ENCODE measurements at places on chromosomes 4 and X.

- no peak for DNase-seq
These were observed 63.1 kb upstream of the CITED1 start for GRCh38 chrX:72368796-72369195.

DNA sequence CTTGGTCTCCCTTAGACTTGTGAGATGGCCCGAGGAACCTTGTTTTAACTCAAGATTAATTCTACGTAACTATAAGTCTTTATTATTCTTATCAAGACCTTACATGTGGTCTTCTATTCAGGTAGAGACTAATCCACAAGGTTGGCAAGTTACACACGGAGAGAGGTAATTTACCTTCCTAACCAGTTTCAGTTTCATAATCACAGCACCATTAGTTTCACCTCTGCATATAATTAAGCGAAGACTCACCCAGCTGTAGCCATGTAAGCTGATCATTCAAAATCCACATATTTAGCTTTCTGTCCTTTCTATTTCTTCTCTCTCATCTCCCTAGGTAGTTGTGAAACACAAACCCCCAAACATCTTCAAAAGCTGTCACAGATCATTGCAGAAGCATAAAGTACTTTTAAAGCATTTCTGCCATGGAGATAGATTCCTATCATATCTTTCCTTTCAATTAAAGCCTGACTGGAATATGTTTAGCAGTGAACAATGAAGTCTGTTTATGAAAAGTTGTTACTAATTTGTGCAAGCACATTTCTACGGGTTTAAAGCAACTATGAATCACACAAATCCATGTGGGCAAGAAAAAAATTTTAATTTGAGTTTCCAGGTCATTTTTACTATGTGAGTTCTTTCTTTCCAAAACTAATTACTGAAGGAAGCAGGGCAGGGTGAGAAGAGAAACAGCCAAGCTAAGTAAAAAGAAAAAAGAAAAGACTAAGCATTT is 78.5 kb downstream of the BTC start:
- DNase-seq = no peak

- no peak for DNase-seq
These were observed 23.8 kb downstream of the DDIT4L start for GRCh38 chr4:100166297-100167039.

DNA sequence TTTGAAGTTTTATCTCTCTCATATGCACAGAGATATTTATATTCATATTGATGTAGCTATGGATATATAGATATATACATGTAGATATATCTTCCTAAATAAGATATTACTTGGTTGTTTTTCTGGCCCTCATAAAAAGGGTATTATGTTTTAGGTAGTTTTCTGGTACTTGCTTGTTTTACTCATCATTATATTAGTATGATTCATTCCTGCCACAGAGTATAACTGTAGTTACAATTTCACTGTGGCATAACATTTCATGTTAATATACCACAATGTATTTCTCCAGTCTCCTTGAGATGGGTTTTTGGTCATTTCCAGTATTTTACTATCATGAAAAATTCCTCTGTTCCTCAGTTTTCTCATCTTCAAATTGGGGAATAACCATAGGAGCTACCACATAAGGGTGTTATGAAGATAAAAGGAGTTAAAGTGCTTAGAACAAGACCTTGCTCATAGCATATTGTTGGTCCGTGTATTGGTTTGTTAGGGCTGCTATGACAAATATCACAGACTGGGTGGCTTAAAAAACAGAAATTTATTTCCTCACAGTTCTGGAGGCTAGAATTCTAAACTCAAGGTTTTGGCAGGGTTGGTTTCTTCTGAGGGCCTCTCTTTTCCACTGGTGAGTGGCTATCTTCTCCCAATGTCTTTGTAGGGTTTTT is 129.7 kb downstream of the TMEM164 start:
- no peak for DNase-seq

DNA sequence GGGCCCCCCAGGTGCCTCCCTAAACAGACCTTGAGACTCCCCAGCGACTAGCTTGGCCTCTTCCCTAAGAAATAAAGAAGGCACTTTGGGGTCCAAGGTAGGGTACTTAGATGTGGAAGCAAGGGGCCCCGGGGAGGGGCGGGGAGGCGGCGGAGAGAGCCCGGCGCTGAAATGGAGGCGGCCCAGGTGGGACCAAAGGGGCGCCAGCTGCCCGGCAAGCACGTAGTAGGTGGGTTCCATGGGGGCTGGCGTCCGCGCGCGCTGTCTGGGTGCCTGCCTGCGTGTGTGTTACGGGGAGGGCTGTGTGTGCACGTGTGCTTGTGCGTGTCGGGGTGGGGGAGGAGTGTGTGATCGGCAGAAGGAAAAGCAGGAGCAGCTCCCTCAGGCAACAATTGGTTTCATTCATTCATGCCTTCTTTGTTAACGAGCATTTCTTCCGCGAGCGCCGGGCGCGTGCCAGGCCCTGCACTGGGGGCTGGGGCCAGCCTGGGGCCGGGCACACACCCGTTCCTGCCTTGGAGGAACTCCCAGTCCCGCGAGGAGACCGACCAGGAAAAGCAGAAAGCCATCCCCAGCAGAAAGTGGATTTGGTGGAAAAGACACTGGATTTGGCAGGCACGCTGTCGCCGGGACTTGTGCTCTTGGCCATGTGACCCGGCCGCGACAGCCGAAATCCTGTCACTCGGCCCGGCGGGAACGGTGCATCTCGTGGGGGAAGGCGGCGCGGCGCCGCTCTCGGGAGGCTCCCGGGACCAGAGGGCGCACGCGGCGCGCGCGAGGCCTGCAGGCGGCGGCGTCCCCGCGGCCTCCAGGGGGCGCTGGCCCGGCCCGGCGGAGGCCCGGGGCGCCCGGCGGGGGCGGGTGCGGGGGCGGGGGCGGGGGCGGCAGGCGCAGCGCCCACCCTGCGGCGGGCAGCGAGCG is 3.3 kb upstream of the DUSP9 start:
- no peak for DNase-seq

GRCh38 chr4:25065431-25065858 is 34.7 kb upstream of the LGI2 start:
- no peak for DNase-seq

DNA sequence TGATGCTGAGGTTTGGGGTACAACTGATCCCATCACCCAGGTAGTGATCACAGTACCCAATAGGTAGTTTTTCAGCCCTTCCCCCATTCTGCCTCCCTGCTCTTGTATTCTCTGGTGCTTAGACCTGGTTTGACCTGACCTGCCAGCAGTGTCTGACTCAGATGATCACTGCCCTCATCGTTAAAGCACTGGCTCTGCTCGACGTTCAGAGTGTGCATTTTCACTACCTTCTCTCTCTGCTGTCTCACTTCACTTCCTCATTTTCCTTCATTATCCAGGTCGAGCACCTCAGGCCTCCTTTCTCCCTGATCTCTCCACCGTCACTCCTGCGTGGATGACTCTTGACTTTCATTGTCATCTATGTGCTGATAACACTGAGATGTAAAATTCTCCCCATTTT is 83.6 kb downstream of the PARM1 start:
- DNase-seq = no peak

DNA sequence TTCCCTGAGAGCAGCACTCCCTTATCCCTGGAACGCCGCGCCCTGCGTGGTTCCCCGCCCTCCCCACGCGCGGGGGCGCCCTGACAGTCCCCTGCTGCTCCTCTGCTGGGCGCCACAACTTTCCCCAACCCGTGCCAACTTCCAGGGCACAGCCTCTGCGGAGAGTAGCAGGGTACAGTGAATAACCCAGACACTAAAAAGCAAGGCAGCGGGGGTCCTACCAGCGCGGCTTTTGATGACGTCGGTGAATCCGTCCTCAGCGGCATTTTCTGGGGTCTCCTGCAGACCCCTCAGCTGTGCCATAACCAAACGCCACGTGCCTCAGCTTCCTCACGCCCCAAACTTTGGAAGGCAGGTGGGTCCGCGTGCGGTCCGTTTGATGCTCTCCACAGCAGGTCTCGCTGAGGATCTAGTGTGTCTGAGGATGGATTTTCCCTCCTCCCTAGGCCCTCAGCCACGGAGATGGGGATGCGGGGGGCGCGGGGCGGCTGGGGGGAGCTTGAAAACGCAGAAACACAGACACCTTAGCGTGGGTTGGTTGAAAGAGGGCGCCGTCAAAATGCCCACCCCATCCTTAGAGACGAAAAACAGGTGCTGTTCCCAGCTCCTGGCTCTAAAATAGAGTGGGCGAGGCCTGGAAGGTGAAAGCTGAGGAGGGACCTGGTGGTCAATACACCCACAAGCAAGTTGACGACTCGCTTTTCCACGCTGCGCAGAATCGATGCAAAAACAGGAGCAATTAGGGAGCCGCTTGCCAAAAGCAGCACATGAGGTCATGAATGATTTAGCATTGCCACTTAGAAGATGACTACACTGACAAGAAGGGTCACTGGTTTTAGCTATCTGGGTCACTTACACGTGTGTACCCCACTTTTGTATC is 405.6 kb downstream of the FAM47A start:
- DNase-seq = no peak

DNA sequence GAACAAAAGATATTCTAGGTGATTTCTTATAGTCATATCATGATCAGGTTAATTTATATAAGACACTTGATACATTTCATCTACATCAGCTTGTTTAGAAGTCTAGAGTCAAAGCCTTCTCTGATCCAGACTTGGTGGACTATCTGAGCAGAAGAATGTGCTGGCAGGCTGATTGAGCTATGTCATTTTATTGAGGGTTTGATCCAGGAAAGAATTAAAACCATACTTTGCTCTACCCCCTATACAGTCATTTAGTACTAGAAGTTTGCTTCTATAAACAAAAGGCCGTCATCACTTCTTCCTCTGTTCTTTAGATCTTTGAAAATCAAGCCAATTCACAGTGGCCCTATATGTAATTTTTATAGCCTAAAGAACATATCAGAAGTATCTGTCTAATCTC is 173.1 kb upstream of the PITX2 start:
- no peak for DNase-seq

GRCh38 chr4:108382751-108383150 is 214.0 kb upstream of the LEF1 start:
- no peak for DNase-seq

GRCh38 chr4:7894677-7895181 is 44.9 kb downstream of the AFAP1 start:
- no peak for DNase-seq

- no peak for DNase-seq
These were observed 143.4 kb downstream of the KLHL13 start for GRCh38 chrX:117973110-117973807.

GRCh38 chr4:152374153-152374552 is 161.7 kb downstream of the FBXW7 start:
- no peak for DNase-seq

DNA sequence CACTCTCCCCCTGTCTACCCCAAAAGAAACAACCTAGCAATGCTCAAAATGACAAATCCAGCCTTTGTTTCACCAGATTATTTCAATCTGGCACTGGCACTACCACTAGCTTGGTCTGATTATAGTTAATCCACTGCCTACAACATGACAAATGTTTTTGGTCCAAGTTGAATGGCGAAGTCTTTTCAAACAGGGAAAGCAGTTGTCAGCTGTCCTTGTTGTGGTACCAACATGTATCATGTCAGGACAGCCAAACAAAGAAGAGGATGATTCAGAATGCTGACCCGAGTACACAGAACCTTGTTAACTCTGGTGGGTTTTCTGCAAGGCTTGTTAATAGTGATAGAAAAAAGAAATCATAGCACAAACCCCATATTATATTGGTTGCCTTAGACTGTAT is 160.8 kb upstream of the ANK2 start:
- no peak for DNase-seq

DNA sequence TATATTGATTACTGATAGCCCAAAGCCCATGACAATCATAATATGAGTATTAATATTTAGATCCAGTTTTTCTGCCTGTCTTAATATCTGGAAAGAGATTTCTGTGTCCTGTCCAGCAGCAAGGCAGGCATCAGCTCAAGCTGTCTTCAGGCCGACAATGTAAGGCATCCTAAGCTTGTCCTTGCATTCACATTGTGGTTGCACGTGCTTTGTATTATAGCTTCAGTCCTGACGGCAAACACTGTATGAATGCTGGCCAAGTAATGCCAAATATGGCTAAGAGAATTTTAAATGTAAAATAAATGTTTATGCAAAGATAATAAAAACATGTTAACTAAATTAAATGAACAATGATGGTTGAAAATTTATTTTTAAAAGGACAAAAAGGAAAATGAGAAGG is 255.7 kb upstream of the RPS6KA3 start:
- DNase-seq = no peak

GRCh38 chrX:49995107-49995731 is 72.8 kb downstream of the CLCN5 start:
- DNase-seq = no peak

GRCh38 chr4:175891851-175892250 is 79.8 kb upstream of the GPM6A start:
- no peak for DNase-seq

Data from cortex of kidney (tissue), 1 donor.